ENCODE measurements at places on chromosomes 1 and 21.

GRCh38 chr1:18580691-18581419 is 49.8 kb upstream of the PAX7 start:
- DNase-seq = no peak

DNA sequence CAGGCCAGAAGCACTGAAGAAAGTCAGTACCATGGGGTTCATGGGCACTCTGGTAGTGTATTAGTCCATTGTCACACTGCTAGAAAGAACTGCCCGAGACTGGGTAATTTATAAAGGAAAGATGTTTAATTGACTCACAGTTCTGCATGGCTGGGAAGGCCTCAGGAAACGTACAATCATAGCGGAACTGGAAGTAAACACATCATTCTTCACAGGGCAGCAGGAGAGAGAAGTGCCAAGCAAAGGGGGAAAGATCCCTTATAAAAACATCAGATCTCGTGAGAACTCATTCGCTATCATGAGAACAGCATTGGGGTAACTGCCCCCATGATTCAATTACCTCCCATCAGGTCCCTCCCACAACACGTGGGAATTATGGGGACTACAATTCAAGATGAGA is 20.2 kb upstream of the ROR1 start:
- no peak for DNase-seq

DNA sequence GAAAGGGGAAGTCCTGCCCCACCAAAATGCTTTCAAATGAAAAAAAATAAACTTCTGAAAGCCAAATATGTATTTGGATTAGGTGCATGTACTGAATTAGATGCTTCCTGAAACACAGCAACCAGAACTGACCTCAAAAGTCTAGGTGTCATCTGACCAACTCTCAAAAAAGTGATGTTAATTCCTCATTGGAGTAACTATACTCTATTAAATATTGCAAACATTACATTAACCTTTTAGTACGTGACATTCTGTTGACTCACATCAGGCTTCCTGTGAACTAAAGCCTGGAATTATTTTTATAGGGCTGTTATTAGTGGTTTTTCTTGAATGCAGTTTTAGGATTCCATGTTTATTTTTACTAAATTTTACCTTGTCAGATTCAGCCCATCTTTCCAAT is 73.5 kb downstream of the ASTN1 start:
- no peak for DNase-seq

- DNase-seq = no peak
Measured at GRCh38 chr1:211361202-211361601, 34.6 kb downstream of the TRAF5 start.

DNA sequence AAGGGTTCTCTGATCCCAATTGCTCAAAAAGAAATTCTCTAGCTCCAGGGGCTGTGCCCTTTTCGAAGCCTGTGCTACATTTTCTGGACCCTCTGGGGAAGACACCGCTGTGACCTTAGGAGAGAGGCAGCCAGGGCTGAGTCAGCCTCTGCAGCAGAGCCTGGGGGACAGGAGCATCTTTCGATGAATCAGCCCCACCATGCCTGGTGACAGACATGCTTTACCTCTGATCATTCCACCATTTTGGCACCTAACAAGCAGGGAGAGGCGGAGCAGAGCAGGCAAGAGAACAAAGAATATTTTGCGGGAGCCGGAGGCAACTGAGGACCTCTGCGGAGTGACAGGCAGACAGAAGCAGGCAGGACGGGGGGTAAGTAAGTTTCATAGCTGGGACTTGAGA is 84.9 kb downstream of the VWA5B1 start:
- no peak for DNase-seq

GRCh38 chr1:59427155-59427554 is 130.3 kb downstream of the FGGY start:
- peak; percentile 46 for DNase-seq

GRCh38 chr1:230091473-230092231 is 24.6 kb downstream of the GALNT2 start:
- DNase-seq = no peak

GRCh38 chr1:226950316-226950715 is 10.2 kb downstream of the COQ8A start:
- DNase-seq = no peak

DNA sequence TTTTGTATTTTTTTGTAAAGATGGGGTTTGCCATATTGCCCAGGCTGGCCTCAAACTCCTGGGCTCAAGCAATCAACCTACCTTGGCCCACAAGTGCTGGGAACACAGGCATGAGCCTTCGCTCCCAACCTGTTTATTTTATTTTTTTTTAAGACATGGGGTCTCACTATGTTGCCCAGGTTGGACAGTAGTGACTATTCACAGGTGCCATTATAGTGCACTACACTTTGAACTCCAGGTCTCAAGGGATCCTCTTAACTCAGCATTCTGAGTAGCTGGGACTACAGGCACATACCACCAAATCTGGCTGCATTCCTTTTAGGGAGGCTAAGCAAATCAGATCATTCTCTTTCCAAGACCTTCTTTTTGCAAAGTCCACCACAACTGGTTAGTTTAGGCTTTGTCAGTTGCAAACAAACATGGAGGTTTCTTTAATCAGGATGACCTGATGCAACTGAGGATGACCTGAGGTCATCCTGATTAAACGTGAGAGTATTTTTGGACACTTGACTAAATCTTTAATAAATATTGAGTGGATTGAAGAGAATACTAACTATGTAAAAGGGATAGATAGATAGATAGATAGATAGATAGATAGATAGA is 30.0 kb upstream of the RALGPS2 start:
- DNase-seq = no peak

- DNase-seq = peak; percentile 85
Measured at GRCh38 chr1:45929257-45929687, 125.9 kb downstream of the MAST2 start.

DNA sequence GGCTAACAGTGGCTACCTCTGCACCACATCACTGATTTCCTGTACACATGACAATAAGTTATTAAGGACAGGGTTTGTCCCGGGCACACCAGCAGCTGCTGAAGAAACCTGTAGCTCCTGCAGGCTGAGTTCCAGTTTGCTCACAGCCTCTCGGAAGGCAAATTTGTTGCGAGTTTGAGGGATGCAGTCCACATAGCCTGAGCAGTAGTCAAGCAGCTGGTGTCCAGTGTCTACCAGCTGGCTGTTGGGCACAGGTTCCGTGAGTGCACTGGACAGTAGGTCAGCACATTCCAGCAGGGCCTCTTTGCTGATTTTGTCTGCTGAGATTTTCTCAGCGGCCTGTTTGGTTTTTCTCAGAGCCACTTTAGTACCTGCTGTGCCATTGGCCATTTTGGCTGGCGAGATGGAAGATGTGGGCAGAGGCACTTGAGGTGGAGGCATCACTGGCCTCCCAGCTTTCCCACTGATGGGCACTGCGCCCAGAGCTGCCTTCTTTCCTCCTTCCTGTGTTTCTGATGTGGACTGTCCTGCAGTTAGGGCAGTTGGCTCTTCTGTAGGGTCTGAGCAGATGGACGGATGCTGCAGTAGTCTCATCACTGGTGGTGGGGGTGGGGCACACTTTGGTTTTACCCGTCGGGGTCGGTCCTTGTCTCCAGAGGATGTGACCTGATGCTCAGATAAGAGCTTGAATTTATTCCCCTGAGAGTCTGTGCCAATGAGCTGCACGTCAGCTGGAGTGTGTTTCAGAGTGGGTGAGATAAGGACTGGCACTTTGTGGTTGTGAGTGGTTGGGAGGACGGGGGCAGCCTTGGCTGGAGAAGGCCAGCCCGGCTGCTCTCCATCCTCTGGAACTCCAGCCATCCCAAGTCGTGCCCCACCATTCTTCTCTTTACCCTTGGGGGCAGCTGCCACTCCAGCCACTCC is 26.1 kb downstream of the TOR3A start:
- DNase-seq = no peak

DNA sequence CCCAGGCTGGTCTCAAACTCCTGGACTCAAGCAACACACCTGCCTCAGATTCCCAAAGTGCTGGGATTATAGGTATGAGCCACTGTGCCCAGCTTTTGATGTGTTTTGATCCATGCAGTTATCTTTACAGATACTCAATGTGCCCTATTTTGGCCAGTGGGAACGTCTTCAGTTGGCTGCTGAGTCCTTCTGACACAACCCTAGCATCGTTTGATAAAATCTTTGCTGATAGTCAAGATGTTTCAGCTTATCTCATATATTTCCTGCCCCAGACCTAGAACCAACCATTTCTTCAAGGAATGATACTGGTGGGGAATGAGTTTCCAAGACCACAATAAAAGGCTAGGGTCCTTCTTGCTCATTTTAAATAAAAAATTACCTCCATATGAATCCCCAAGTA is 11.6 kb downstream of the POGZ start:
- no peak for DNase-seq

DNA sequence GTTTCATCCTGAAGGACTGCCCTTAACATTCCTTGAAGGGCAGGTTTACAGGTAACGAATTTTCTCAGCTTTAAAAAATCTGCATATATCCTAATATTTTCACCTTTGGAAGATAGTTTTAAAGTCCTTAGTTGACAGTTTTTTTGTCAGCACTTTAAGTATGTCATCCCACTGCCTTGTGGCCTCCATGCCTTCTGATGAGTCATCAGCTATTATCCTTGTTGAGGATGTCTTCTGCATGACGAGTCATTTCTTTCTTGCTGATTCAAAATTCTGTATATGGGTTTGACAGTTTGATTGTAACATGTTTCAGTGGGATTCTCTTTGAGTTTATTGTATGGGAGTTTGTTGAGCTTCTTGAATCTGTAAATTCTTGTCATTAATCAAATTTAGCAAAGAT is 500.6 kb downstream of the DISC1 start:
- DNase-seq = peak; percentile 62

- DNase-seq = no peak
Measured at GRCh38 chr1:224486801-224487583, 52.4 kb upstream of the WDR26 start.

GRCh38 chr1:46340404-46341221 is at the start of gene NSUN4:
Gene NSUN4, plus strand, starts transcription at chr1:46340807. Its CDS starts 20 bp downstream, at chr1:46340827.
- DNase-seq = peak; percentile 91

- DNase-seq = peak; percentile 1
Measured at GRCh38 chr1:165129568-165130164, 226.8 kb downstream of the LMX1A start.

GRCh38 chr1:50750021-50750619 is 209.9 kb downstream of the FAF1 start:
- no peak for DNase-seq

- no peak for DNase-seq
Measured at GRCh38 chr1:13702425-13703127, 2.6 kb downstream of the PRDM2 start.

DNA sequence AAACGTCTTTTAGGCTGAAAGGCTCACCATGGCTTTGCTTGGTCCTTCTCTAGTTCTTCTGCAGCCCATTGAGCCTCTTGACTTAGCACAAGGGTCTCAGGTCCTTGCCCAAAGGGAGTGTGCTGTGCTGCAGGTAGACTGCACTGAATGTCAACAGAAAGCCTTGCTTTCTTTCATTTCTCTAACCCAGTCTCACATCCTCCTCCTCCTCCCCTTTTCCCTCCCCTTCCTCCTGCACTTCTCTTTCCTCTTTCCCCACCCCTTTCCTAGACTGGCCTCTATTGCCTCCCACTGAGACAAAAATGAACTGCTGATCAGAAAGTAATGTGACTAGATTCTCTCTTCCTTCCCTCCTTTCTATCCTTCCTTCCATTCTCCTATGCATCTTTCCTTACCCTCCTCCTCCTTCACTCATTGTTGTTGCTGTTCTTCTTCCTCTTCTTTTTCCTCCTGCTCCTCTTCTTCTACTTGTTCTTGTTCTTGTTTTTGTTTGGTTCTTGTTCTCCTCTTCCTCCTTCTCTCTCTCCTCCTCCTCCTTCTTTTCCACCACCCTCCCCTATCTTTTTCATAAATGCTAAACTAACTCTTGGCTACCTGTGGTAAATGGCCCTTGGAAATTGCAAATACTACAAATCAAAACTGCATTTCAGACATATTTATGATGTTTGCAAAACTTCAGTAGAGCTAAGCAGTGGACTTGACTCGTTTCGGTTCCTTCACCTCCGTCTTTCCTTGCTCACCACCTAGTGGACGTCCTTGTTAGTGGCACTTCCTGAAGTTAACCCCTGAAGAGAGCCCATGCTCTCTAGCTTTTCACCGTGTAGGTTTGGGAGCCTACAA is at the start of gene SELL:
TSS of gene SELL (minus strand) at position 152 of the 840 bp plus-strand sequence. CDS start at position 30, 122 bp downstream.
- peak; percentile 22 for DNase-seq

- DNase-seq = no peak
Measured at GRCh38 chr1:47599777-47600176, 161.9 kb downstream of the FOXD2 start.

DNA sequence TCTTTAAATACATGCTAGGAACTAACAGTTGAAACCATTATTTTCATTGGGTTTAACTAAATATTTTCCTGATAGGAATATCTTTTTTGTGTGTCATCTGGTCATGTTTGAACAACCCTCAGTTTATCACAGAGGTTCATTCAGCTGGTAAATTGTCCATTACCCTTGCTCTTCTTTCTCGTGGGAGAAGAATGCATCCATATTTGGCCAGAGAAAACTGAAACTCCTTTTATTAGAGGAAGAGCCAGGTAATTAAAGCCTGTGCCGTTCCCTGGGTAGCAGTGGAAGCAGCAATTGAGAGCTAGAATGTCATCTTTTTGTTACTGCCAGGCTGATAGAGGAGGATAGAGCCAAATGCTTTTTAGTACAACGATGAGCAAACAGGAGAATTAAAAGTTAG is 587.2 kb upstream of the ZRANB2 start:
- no peak for DNase-seq

DNA sequence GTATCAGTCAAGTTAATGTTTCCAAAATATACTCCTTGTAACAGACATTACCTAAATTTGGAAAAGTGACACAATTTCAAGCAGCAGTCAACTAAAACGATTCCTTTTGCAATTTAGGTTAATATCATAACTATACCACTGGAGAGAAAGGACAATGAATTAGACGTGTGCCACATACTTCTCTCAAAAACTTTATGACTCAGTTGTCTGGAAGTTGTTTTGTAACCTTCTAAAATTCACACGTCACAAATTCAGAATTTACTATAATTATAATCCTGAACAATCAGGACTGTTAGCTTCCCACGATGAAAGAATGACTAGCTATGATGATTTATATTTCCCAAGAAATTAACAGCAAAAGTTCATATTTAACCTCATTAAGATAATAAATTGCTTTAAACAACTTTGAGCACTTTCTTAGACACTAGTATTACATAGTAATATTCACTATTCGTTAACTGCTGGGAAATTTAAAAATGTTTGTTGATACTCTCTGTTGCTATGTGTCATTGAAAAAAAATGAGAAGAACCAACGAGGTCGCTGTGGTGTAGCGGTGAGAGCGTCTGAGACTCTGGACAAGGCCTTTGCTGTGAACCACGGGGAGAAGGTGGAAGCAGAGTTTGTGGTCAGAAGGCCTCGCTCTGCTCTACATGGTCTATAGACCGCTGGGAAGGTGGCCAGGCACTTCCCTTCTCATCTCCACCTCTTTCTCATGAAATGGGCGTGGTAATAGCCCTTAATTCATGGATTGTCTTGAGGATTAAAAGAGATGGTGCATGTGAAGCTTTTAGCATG is 27.9 kb upstream of the BATF3 start:
- peak; percentile 10 for DNase-seq

- DNase-seq = no peak
Measured at GRCh38 chr21:20644552-20644951, 353.7 kb upstream of the NCAM2 start.

GRCh38 chr21:34499116-34499515 is 12.9 kb downstream of the KCNE1 start:
- DNase-seq = no peak
